ENCODE measurements at places on chromosomes 13 and 19.

DNA sequence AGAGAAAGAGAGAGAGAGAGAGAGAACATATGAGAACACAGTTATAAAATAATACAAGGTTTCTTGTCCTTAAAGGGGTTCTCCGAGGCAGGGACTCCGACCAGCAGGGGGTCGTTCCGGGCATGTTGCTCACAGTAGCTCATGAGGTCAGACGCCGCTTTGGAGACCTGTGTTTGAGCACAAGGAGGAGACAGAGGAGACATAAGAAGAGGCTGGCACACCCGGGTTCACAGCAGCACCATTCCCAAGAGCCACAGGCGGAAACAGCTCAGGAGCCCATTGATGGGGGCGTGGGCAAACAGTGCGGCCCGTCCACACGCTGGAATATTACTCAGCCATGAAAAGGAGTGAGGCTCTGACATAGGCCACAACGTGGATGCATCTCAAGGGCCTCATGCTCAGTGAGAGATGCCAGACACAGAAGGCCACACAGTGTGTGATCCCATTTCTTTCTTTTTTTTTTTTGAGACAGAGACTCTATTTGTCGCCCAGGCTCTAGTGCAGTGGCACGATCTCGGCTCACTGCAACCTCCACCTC is 39.1 kb downstream of the GADD45B start:
- no peak for DNase-seq

- no peak for DNase-seq
Observed at GRCh38 chr13:21218351-21219035, 42.0 kb downstream of the MRPL57 start.

DNA sequence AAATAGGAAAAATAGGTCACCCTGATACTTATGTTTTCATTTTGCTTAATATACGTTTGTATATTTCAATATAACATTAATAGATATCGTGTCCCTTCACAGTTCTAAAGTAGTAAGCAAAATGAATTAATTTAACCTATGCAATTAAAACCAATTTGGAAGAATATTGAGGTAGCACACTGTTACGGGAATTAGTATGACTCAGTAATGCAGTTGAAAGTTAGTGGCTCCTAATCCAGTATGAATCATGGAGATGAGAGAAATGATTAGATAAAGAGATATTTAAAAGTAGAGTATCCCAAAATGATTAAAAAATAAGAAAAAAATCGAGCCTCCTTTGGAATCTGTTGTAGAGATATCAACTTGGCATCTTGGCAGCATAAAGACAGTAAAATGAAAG is 177.0 kb upstream of the SLITRK6 start:
- no peak for DNase-seq

DNA sequence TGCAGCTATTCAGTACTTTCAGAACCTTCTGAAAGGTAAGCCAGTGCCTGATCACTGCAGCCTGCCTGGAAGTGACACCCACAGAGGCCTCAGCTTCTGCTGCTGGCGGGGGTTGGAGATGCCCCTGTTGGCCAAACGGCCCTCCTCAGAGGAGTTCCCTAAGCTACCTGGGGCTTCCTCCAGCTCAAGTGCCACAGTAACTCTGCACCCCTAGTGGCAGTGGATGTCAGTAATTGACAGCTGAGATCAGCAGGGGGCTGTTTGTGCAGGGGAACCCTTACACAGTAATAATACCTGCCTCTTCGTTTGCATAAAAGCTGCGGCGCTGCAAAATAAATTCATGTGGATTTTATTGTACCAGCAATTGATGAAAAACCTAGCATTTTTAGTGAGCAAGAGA is 28.9 kb downstream of the TDRD12 start:
- DNase-seq: no peak
